Karpas-422 (cell line): ENCODE measurements at places on chromosomes 7 and 10. TPM values are rescaled to one million over a fixed set of nuclear protein-coding genes. Genes with fewer than 3 reads are reported as not detected.

GRCh38 chr10:79084012-79084971 is 15.5 kb downstream of the ZMIZ1 start:
- DNase-seq: peak; percentile 86
- H3K4me1 ChIP-seq: peaks cover 90% of the 10 kb centered on the region
- H3K27ac ChIP-seq: peak overlapping the region; percentile 51
- H3K4me3 ChIP-seq: peak overlapping the region; percentile 51
- H3K36me3 ChIP-seq: no peaks in the 10 kb centered on the region

Gene GNGT1
- not detected in 2 replicates for total RNA-seq

- H3K27me3 ChIP-seq: no peaks in the 10 kb centered on the region
- H3K4me1 ChIP-seq: peaks cover 14% of the 10 kb centered on the region
- no peak for DNase-seq
- no peaks in the 10 kb centered on the region for H3K36me3 ChIP-seq
Measured at GRCh38 chr10:84329986-84330651, 1.7 kb downstream of the CCSER2 start.

- H3K36me3 ChIP-seq: no peaks in the 10 kb centered on the region
- no peak for DNase-seq
Measured at GRCh38 chr10:25561758-25562157, 372.3 kb upstream of the MYO3A start.

GRCh38 chr10:5890452-5890915 is 441 bp downstream of the FBH1 start:
- DNase-seq: peak; percentile 70
- peaks cover 29% of the 10 kb centered on the region for H3K4me1 ChIP-seq
- no peak overlapping the region for H3K27ac ChIP-seq
- no peaks in the 10 kb centered on the region for H3K27me3 ChIP-seq
- H3K36me3 ChIP-seq: peaks cover 48% of the 10 kb centered on the region

DNA sequence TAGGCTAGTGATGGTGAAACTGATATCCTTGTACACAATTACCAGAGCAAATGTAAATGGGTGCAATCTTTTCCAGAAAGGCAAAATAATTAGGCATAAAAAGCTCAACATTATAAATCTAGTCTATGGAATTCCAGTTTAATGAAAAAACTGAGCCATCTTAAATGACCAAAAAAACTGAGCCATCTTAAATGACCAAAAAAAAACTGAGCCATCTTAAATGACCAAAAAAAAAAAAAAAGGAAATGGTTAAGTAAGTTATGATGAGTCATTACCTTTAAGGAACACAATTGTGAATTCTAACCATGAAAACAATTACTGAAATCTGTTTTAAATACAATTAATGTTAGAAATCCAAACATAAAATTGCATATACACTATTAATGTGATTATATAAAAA is 25.3 kb downstream of the USP6NL start:
- peaks cover 38% of the 10 kb centered on the region for H3K36me3 ChIP-seq
- no peak overlapping the region for H3K4me3 ChIP-seq

Gene PRSS2
- total RNA-seq: not detected in 2 replicates

DNA sequence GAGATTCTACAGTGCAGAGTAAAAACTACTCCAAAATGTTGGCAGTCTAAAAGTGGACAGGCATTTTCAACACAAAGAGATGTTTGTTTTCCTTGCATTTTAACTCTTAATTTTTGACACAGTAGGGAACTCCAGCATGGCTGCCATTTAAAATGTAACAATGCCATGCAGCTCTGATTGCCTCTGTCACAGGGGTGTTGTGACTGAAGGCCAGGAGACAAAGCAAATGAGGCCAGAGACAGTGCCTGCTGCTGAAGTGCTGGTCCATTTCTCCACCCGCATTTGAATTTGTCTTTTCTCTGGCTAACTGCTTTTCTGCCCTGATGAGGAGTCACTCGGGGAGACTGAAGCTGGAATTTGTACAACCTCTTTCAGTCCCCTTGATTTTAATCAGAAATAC is 710.6 kb upstream of the GALNT17 start:
- peak overlapping the region; percentile 97 for H3K27ac ChIP-seq
- H3K4me1 ChIP-seq: peaks cover 89% of the 10 kb centered on the region
- no peaks in the 10 kb centered on the region for H3K36me3 ChIP-seq
- peak; percentile 45 for DNase-seq
- H3K27me3 ChIP-seq: no peaks in the 10 kb centered on the region
- H3K4me3 ChIP-seq: no peak overlapping the region

Gene FGF8
- 1.1 TPM in 1 of 2 replicates, not detected in the other for total RNA-seq

- no peaks in the 10 kb centered on the region for H3K27me3 ChIP-seq
- no peak overlapping the region for H3K4me3 ChIP-seq
- H3K27ac ChIP-seq: no peak overlapping the region
- no peaks in the 10 kb centered on the region for H3K4me1 ChIP-seq
- no peak for DNase-seq
Measured at GRCh38 chr10:94398762-94399161, 3.6 kb upstream of the TBC1D12 start.

Gene TMEM178B
- not detected in 2 replicates for total RNA-seq

- peaks cover 8% of the 10 kb centered on the region for H3K4me1 ChIP-seq
- no peaks in the 10 kb centered on the region for H3K27me3 ChIP-seq
- no peak for DNase-seq
- no peaks in the 10 kb centered on the region for H3K36me3 ChIP-seq
- no peak overlapping the region for H3K27ac ChIP-seq
Measured at GRCh38 chr10:103512591-103513379, 19.3 kb downstream of the NEURL1 start.

Gene OPN1SW
- not detected in 2 replicates for total RNA-seq

Gene TACR2
- total RNA-seq: 1.9 TPM in 1 of 2 replicates, not detected in the other

Gene AQP1
- 0.22 and 0.82 TPM in 2 replicates for total RNA-seq
